ENCODE measurements at places on chromosomes 16 and 17. TPM values are rescaled to one million over a fixed set of nuclear protein-coding genes. Genes with fewer than 3 reads are reported as not detected.

APOBR gene
- not detected for total RNA-seq

KRT27 gene
- total RNA-seq = not detected

STAC2 gene
- not detected for total RNA-seq

TELO2 gene
- total RNA-seq = 7.2 TPM

KRTAP17-1 gene
- not detected for total RNA-seq

CLDN7 gene
- 223 TPM for total RNA-seq

TNFRSF17 gene
- not detected for total RNA-seq

LGALS9 gene
- not detected for total RNA-seq

SYT17 gene
- total RNA-seq = 6.3 TPM

SLFN11 gene
- total RNA-seq = 9.6 TPM

SLC46A1 gene
- total RNA-seq = 6.3 TPM

C1QTNF8 gene
- not detected for total RNA-seq

MRM1 gene
- 9.9 TPM for total RNA-seq

PLCG2 gene
- 2.1 TPM for total RNA-seq

ABCA8 gene
- total RNA-seq = 0.21 TPM

TTC19 gene
- total RNA-seq = 50.1 TPM

TBC1D3E gene
- total RNA-seq = not detected

MVD gene
- total RNA-seq = 78.0 TPM

TUFM gene
- total RNA-seq = 135 TPM

FLII gene
- total RNA-seq = 354 TPM

WWOX gene
- 9.6 TPM for total RNA-seq

CD300A gene
- not detected for total RNA-seq

PIRT gene
- not detected for total RNA-seq

All from tracheal epithelial cell (primary cell).